NCI-H2029 (cell line): ENCODE measurements at places on chromosomes 2 and 18.

DNA sequence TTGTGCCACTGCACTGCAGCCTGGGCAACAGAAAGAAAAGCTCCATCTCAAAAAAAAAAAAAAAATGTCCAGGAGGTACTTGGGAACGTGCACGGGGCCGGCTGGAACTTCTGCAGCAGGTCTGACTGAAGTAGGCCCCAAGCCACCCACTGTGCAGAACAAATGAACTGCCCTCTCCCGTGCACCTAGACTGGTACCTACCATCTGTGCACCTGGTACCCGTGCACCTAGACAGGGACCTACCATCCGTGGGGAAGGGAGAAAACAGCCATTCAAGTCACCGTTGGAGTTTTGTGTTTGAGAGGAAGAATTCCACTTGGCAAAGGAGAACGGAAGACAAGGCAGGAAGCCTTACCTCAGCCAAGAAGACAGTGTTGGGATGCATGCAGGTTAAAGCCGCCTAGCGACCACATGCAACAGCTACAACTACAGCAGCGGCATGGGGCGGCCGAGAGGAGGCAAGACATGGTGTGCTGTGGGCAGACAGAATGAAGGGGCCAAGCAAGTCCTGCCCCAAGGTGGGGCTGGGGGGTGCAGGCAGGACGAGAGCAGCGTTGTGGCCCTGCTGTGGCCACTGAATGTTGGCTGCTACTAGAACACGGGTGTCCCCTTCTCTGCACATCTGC, 16.1 kb downstream of the ST3GAL5 start:
- no peak for DNase-seq

DNA sequence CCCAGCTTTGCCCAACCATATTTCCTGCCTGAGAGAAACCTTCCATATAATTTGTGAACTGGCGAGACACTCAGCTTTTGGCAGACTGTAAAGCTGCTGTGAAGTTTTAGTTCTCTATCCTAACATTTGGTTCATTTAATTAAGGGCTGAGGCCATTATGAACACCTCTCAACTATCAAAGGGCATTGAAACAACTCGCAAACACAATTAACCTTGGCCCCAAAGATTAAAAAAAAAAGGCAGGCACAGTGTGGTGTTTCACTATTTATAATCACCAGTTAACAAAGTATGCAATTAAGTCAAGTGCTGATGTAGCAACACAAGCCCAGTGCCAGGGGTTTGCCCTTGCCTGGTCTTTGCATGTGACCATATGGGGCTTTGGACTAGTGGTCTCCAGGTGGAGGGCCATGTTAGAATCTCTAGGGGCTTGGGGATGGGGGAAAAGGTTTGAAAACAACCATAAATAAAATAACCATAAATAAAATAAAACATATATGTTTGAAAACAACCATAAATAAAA, 297.6 kb upstream of the SKOR2 start:
- no peak for DNase-seq

DNA sequence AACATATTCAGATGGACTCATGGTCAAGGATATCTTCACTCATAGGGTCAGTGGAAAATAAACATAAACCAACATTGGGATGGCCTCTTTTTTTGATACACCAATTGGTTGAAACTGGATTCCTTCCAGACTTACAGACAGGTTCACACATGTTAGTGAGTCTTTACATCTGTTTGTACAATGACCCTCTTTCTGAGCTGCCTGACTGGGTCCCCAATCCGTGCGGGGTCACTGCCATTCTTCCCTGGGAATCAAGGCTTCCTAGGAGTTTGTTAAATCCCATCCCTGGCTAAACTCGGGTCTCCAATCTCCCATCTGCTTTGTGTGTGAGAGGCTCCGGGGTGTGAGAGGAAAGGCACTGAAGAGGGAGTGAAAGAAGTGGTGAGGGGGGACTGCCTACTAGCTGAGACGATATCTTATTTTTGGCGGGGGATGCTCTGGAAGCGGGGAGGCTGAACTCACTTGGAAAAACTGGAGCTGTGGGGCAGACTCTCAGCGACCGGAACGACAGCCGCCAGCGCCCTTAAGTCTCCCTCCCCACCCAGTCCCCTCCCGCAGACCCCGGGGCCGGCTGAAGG, 487 bp downstream of the STARD6 start:
- DNase-seq: no peak

DNA sequence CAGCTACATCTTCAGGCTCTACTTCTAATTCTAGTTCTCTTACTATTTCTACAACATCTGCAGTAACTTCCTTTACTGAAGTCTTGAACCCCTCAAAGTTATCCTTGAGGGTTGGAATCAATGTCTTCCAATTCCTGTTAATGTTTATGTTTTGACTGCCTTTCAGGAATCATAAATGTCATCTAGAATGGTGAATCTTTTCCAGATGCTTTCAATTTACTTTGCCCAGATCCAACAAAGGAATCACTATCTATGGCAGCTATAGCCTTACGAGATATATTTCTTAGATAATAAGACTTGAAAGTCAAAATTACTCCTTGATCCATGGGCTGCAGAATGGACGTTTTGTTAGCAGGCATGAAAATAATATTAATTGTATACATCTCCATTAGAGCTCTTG, 123.9 kb downstream of the PDE1A start:
- DNase-seq: no peak

DNA sequence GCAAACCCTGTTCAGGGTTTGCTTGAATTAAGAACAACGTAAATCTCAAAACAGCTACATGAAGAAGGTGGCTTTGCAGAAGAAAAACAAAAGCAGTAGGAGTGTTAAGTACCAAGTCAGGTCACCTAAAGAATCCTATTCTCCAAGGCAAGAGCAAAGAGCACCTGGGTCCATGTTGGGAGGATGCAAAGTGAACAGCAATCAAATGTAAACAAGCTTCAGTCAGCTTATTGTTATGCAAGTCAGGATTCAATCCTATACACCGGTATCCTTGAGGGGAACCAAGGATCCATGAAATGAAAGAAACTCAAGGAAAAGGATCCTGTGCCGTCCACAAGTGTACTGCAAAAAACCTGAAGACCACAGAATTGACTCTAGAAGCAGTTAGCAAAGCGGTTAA, 261.0 kb upstream of the DDX18 start:
- DNase-seq: no peak

GRCh38 chr2:16141641-16141921, 201.2 kb downstream of the MYCN start:
- no peak for DNase-seq

DNA sequence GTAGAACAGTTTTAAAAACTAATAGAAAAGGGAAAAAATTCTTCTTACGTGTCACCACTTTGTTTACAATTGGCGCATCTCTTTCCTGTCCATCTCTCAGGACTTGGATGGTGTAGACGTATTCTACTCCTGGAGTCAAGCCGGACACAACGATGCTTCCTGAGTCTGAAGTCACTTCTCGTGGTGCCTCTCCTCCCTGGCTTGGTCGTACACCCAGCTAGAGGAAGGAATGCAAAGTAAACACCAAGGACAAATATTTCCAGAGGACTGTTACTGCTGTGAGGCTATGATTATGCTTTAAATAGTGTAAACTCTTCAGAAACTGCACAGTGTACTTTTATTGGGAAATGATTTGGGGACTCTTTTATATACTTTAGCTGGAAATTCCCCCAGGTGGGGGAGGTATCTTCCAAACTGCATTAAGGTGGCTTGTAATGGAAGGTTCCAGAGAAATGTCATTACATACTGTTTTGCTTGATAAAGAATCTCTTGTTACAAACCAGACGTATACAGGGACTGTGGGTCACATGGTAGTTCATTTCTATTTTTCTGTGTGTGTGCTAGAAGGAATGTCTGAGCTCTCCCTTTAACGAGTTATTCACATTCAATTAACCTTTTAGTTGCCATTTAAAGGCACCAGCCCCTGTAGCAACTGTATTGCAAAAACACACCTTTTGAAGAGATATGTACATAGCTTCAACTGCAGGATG, 38.1 kb downstream of the FN1 start:
- DNase-seq: no peak

DNA sequence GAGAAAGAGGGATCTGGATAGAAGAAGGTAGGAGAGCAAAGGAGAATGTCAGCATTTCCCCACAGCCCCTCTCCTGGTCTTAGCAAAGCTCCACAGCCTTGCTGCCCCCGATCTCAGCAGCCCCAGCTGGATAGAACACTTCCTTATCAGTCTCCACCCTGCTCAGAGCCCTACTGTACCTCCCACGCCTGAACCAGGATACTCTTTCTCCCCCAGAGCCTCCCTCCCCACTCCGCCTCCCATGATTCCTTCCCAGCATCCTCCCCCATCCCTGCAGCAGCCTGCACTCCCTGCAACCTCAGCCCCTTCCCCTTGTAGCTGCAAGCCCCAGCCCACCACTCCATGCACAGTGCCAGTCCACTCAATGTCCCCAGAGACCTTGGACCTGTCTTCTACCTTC, 25.8 kb downstream of the PLB1 start:
- DNase-seq: no peak

- DNase-seq: peak; percentile 24
These were observed 155.8 kb downstream of the SH3RF3 start for GRCh38 chr2:109284826-109285225.
